ENCODE measurements at places on chromosomes 13 and 19.

DNA sequence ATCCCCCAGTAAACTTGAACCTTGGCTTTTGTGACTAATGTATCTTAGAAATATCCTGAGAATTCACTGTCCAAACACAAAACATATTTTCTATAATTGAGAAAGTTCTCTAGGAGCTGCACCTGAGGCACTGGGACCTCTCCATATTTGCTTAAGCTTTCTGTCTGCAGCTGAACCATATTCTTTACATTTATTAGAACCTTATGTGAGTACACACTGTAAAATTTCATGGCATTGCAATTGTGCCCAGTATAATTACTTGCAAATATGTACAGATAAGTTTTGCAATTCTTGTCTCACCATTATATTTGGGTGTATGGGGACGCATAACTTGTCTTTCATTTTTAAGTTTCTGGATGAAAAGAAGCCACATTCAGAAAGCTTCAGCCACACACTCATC lies 280.7 kb upstream of the KLHL1 start:
- DNase-seq = no peak

DNA sequence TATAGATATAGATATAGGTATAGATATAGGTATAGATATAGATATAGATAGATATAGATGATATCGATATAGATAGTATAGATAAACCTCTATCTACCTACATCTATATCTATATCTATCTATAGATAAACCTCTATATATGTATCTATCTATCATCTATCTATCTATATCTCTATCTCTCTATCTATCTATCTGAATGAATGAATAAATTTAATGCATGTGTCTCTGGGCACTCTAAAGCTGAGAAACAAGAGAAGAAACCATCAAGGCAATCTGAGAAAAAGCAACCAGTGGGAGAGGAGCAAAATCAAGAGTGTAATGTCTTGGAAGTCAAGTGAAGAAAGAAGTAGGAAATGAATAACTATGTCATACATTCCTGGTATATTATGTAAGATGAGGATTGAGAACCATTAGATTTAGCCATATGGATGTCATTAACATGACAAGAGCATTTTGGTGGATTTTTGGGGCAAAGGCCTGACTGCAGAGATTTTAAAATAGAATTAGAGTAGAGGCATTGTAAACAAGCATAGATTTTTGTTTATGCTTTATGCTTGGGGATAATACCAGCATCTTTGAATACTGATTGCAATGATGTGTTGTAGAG lies 1262.7 kb upstream of the MIR17HG start:
- DNase-seq = no peak

GRCh38 chr13:21557995-21558394 lies 46.0 kb downstream of the MICU2 start:
- DNase-seq = no peak

DNA sequence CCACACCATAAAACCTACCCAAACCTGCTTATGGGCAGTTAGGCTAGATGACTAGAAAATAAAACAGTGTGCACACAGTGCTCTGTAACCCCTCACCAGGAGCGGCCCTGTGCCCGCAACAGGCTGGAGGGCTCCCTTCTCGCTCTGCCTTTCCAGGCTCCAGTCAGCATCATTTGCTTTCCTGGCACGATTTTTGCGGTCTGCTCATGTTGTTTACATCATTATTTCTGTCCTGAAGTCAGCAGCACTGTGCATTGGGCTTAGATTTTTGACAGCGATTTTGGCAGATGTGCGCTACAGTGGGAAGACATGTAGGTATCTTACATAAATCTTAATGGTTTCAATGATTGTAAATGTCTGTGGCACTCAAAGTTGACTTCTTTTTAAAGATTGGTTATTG lies 344.0 kb downstream of the MTUS2 start:
- no peak for DNase-seq

Measured in activated CD4-positive, alpha-beta T cell treated with anti-CD3 and anti-CD28 coated beads for 48 hours (primary cell).